ENCODE measurements at places on chromosomes 4 and X. TPM values are rescaled to one million over a fixed set of nuclear protein-coding genes. Genes with fewer than 3 reads are reported as not detected.

DNA sequence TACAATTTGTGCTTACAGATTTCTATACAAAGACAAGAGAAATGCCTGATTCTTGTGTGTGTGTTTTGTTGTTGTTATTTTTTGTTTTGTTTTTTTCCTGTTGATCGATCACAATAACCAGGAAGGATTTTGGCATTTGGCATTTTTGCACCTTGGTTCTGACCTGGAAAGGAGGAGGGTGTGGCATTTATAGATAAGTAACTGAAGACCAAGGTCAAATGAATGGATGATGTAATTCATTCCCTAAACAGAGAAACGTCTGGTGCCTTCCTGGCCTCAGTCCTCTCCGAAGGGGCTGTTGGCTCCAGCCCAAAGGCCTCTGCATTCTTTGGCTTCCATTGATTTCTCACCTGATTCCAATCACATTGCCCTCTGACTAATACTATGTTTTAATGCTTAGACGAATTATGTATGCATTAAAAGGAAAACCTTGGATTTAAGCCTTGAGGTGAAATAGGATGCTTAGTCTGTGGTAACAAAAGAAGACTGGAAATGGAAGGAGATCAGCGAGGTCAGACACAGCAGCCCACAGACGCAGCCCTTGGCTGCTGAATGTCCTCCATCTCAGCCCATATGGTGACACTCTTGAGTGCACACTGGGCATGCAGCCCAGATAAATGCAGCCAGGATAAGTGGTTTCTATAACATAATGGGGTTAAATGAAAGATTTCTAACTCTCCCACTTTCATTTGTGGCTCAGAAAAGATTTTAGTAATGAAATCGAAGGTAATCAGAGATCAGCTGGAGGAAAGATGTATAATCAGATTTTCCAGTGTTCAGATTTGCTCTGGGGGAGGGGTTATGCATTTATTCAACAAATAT, 60.5 kb upstream of the TRIM2 start:
- DNase-seq: no peak

The NDST3 gene
- total RNA-seq: not detected

DNA sequence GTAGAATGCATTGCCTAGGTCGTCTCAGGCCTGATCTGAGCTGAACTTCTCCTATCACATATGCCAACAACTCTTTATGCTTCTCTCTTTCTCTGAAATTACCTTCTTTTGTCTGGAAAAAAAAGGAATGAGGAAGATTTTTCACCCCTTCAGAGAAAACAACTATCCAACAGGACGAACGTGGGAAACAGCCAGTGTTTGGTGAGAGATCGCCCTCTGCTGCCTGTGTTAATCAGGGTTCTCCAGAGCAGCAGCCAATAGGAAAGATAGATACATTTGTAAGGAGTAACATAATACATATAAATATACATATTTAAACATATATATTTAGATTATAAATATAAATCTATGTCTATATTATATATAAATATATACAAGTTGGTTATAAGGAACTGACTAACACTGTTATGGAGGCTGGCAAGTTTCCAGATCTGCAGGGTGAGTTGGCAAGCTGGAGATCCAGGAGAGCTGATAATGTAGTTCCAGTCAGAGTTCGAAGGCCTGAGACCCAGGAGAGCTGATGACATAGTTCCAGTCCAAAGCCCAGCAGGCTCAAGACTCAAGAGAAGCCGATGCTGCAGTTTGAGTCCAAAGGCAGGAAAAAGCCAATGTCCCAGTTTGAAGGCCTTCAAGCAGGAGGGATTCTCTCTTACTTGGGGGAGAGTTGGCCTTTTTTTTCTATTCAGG, 13.3 kb downstream of the CETN2 start:
- DNase-seq: no peak

- no peak for DNase-seq
These were observed 42.2 kb upstream of the GUCY1A1 start for GRCh38 chr4:155624478-155624877.

GRCh38 chr4:155114790-155115189, 93.6 kb upstream of the NPY2R start:
- DNase-seq: no peak

The SMAD1 gene
- 12.0 TPM for total RNA-seq

DNA sequence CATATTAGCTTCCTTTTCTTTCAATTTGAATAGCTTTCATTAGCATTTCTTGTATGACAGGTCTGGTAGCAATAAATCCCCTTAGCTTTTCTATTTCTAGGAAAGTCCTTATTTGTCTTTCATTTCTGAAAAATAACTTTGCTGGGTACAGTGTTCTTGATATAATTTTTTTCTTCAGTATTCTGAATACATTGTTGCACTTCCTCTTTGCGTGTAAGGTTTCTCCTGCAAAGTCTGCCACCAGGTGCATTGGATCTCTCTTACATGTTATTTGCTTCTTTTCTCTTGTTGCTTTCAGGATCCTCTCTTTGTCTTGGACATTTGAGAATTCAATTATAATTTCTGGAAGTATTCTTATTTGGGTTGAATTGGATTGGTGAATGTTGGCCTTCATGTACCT, 663.7 kb downstream of the GRXCR1 start:
- DNase-seq: no peak

DNA sequence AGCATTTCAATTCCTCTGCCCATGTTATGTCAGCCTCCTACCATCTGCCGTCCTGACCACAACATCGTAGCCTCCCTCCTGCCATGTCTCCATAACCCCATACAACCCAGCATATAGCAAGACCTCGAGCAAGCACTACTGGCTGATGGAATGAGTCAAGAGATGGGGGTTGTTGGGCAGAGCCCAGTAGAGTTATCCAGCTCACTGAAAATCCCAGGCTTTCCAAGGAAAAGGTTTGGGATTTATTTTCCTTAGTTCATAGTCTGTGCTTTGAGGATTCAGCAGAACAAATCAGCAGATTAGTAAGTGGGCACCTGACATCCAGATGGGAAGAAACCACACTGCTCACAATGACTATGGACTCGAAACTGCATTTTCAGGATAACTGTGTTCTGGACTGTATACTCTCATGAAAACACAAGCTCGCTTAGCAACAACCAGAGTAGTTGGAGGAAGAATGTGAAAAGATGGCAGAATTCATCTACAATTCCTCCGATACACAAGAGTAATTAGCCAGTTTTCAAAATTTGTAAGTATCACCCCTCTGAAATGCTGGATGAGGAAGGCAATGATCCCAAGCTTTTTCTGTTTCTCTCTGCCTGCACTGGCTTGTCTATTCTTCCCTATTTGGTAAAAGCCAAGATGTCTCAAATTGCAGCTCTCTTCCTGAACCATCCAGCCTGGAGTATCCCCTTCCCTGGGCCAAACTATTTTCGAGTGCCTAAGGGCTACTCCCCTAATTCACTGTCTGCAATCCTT, 186.2 kb upstream of the TBL1X start:
- DNase-seq: no peak

GRCh38 chr4:163707873-163708272, 213.4 kb downstream of the TMA16 start:
- no peak for DNase-seq

The RAI2 gene
- 19.1 TPM for total RNA-seq

GRCh38 chrX:49838374-49838773, 9.3 kb downstream of the PAGE4 start:
- DNase-seq: no peak

The CT83 gene
- total RNA-seq: not detected

GRCh38 chrX:367349-367748, 19.4 kb downstream of the PPP2R3B start:
- DNase-seq: peak; percentile 18

DNA sequence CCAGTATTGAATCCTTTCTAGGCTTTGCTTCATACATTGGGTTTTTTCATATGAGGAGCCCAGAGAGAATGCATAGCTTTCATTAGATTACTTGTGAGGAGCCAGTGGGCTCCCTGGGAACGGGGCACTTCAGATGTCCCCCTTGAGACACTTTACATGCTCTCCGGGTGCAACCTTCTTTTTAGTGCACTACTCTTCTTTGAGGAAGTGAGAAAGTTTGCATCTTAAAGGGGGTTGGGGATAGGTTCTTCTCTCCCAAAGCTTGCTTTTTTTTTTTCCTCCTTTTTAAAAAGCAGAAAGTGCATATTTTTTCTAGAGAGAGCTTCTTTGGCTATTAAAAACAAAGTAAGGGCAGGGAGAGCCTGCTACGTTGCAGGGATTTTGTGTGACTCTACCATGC, 4.3 kb downstream of the HADH start:
- DNase-seq: no peak

The SSX1 gene
- total RNA-seq: not detected

DNA sequence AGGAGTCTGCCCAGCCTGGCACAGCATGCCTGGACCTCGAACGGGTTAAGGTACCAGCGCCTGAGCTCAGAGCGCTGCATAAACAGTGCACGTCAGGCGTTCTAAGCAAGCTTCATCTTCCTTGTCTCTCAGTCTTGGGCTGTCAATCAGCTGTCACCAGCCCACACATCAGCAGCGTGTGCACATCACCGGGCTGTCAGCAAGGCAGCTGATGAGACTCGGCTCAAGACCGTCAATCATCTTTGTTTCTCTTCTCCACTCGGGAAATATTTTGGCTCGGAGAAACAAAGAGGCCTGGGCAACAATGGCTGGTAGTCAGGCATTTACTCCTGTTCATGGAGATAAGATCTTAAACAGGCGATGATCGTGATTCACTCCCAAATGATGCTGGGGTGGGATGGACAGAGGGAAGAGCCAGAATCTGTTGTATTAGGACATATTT, 141.3 kb downstream of the LDB2 start:
- no peak for DNase-seq

The FAM241A gene
- 8.8 TPM for total RNA-seq

DNA sequence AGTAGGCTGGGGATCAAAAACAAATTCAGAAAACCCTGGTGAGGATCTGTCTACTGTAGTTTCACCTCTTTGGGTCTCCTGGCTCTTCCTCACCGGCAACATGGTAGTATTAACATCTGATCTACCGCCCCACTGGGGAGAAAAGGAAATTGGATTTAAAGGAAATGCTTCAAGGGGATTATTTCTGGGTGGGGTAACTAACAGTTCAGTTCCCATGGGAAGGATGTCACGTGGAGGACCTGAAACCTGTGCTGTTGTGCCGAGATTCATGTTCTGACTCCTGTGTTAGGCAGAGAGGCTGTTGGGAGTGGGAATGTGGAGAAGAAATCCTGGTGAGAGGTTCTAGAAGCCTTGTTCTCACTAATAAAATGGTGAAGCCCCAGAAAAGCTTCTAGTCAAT, 254.4 kb downstream of the BCOR start:
- DNase-seq: no peak

The CT45A10 gene
- total RNA-seq: not detected

DNA sequence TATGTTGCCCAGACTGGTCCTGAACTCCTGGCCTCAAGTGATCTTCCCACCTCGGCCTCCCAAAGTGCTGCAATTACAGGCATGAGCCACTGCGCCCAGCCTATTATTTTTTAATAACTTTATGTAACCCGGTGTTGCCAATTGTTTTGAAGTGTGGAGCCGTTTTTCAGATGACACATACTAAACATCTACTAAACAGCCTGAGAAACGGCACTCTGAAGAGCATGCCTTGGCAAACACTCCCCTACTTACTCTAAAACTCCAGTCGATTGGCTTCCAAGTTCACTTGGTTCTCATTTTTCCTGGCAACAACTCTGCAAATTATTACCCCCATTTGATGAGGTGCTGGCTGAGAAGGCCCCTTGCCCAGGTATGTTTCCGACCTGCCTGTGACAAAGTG, 131.1 kb downstream of the GPR143 start:
- DNase-seq: no peak

The PLXNB3 gene
- total RNA-seq: 2.3 TPM

DNA sequence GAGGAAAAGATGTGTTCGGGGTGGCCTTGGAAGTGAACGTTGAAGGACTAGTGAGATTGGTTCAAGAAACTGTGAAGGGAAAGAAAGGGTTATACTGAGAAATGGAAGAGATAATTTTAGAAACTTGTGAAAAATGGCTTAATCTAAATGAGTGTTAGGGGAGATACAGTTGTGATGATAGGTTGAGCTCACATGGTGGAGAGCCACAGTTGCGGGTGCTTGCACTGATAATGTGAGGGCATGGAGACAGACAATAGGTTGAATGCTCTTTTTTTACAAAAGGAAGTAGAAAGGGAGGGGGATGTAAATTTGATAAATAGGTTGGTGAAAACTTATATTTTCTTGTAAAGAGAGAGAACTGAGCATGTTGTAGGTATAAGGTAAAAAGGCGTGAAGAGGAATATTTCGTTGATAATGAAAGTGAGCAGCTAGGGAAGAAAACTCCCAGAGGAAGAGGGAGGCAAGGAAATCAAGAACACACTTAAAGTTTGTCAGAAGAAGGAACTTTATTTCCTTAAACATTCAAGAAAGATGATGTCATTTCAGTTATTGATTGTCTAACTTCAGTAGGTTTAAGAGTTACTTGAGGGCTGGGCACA, 8.2 kb downstream of the AREG start:
- DNase-seq: no peak

DNA sequence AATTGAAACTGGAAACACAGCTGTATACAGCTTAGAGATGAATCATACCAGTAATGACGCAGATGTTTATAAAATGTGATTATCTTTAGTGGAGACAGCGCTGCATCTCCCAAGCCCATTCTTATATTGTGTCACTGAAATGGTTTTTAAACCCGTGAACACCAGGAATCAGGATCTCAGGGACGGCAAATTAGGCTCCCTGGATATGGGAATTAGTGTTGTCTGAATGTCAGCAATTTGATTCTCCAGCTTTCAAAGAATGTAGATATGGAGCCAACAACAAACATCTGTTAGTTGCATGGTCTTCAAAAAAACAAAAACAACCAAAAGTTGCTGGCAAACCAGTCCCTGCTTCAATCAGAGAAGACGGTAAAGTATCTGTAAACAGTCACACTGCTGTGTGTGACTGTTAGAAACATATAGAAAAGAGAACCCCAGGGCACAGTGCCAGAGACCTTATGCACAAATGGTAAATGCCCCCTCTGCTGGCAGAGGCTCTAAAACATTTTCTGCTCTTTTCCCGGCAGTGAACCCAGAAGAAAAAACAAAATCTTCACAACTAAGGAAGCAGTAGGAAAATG, 351.9 kb upstream of the FTHL17 start:
- no peak for DNase-seq

DNA sequence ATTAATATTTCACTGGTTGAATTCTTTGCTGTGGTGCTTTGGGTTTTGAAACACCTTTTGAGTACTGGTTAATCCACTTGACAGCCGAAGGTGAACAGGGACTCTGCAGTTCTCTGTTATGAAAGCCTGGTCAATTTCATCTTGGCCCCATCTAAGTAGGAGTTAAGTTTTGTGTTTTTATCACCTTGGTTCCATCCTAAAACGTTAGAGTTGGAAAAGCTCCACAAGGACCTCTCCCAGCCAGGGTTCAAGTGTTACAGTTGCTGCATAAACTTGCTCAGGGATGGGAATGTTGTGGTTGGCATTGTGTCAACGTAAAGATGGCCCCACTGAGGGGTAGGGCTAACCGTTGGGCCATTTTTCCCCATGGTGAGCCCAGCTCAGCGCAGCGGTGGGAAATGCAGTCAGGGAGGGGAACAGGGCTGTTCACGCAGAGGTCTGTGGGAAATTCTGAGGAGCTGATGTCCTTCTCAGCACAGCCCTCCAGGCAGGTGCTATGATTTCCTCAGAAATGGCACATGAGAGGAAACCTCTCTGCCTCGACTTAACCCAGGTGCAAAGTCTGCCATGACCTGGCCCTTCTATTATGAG, 188.7 kb downstream of the STIM2 start:
- DNase-seq: no peak
